T-helper 2 cell (primary cell): ENCODE measurements at places on chromosomes 16 and 17.
A peak's percentile ranks its signal among the peaks of the same experiment; 100 is the strongest.

DNA sequence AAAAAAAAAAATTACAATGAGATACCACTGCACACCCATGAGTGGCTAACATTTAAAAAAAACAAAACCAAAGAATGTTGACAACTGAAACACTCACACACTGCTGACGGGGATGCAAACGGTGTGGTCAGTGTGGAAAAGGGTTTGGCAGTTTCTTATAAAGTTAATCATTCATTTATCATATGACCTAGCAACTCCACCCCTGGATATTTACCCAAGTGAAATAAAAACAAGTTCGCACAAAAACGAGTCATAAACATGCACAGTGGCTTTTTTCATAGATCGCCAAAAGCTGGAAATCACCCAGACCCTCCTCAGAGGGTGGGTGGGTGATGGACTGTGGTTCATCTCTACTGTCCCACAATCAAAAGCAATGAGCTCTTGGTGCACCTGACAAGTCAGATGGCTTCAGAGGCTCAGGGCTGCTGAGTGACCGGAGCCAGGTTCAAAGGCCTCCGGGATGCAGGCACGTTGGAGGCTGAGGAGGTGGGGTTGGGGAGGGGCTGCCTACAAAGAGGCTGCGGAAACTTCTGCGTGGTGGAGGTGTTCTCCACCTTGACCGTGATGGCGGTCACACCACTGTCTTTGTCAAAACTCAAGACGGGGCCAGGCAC lies 14.2 kb downstream of the RAB40B start:
- DNase-seq: no peak

DNA sequence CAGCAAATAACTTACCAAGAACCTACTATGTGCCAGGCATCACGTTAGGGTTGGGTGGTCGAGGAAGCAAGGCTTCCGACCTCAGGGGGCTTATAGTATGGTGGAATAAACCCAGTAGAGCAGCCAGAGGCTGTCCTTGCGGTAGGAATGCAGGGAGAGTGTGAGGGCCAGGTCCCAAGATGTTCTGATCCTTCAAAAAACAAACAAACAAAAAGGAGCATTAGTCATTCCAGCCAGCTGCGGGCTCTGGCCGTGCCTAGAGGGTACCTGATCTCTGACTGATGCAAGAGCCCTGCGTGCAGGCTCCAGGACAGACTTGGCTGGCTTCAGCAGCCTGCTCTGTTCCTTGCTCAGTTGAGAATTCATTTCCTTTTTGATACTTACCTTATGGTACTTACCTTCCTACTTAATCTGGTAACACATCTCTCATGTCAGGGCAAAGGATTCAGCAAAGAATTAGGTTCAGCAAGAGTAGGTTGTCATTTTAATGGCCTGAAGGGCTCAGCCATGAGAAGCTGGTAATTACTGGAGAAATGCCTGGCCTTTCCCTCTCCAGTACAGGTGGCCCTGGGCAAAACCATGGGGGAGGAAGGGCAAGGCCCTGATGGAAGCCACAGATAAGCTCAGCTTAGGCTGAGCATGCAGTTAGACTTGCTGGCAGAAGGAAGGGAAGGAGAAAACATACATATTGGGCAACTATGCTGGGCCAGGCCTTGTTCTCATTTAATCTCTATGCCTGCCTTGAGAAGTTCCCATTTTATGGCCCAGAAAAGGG lies 18.4 kb downstream of the CYB5D2 start:
- peak; percentile 52 for DNase-seq

DNA sequence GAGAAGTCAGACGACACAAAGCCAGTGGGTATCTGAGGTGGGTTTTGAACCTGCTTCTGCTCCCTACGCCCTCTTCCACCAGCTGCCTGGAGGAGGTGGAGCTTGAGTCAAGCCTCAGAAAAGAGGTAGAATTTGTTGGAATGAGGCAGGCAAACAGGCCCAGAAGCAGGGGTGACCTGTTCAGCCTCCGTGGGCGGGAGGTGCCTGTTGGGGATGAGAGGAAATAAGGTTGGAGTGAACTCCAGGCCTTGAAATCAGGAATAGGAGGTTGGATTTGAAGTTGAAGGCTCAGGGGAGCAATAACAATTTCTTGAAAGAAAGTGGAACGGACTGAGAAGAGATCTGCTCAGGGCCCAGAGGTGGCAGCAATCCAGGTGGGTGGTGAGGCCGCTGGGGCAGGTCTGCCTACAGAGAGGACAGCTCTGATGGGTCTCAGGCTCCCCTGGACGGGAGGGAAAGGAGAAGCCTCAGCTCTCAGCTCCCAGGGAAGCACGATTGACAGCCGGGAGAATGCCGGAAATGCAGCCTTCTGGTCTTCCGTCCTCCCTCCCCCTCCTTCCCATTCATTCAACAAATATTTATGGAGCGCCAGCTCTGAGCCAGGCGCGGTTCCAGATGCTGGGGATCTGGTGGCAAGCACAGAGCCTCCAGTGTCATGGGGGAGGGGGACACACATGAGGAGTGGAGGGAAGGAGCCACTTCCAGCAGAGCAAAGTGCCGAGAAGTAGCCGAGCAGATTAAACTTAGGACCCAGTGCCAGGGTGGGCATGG lies 61.9 kb upstream of the CIBAR2 start:
- no peak for DNase-seq

DNA sequence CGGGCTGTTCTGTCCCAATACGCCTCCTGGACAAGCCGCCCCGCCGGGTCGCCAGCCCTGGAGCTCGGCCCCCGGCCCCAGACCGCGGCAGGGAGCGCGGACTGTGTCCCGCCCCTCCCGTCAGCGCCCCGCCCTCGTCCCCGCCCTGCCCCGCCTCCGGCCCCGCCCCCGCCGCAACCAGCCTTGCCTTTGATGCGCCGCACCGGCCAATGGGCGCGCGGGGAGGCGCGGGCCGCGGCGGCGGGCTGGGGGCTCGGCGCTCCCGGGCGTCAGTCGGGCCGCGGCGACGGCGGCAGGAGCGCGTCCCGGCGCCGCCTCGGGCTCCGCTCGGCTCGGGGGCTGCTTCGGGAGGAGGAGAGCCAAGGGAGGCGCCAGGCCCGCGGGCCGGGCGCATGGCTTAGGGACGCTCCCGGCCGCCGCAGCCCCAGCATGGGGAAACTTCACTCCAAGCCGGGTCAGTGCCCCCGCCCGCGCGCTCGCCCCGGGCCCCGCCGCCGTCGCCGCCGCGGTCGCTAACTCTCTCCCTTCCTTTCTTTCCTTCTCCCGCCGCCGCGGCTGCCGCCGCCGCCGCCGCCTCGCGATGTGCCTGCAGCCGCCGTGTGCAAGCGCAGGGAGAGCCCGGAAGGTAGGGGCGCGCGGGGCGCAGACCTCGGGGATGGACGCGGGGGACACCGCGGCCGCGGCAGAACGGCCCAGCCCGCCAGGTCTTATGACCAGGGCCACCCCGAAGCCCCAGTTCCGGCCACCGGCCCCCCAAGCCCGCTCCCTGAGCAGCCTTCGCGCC lies at the start of gene NKD1:
Gene NKD1, plus strand, starts transcription at position 272 of the 784 bp plus-strand sequence. Its CDS starts 158 bp downstream, at position 430.
- peak; percentile 60 for DNase-seq

DNA sequence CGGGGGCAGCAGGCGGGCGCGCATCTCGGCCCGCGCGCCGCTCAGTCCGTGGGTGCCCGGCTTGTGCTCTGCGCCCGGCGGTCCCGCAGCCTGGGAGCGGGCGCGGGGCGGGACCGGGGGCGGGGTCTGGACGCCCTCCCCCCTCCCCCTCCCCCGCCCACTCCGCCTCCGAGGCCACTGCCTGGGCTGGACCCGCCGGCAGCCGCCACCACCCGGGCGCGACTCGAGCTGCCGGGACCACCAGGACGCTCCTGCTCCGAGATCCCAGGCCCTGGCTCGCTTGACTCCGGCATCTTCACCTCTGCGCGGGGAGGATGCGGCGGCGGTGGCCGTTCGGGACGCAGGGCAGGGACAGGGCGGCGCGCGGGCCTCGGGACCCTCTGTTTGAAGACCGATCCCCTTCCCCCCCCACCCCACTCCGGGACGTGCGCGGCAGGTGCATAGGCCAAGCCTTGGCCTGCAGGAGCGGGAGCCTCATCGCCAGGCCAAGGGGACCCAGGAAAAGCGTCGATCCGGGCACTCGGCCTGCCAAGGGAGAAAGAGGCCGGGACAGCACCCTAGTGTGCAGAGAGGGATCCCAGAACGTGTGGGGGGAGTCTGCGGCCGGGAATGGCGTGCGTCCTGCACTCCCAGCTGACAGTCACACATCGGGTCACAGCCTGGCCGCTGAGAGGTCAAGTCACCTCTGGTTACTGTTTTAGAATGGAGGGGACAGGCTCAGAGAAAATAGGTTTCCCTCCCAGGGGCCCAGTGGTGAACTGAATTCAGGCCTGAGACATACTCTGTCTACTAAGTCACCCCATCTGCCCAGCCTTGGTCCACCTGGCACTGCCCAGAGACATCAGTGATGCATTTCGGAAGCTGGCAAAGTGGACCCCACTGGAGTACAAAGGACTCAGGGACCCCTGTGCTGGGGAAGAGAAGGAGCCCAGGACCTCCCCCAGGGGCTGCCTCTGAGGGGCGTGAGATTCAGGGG lies at the start of gene HS3ST6:
Gene HS3ST6, minus strand, starts transcription at position 65 of the 976 bp plus-strand sequence. CDS start 92 bp downstream, outside the sequence.
- no peak for DNase-seq

DNA sequence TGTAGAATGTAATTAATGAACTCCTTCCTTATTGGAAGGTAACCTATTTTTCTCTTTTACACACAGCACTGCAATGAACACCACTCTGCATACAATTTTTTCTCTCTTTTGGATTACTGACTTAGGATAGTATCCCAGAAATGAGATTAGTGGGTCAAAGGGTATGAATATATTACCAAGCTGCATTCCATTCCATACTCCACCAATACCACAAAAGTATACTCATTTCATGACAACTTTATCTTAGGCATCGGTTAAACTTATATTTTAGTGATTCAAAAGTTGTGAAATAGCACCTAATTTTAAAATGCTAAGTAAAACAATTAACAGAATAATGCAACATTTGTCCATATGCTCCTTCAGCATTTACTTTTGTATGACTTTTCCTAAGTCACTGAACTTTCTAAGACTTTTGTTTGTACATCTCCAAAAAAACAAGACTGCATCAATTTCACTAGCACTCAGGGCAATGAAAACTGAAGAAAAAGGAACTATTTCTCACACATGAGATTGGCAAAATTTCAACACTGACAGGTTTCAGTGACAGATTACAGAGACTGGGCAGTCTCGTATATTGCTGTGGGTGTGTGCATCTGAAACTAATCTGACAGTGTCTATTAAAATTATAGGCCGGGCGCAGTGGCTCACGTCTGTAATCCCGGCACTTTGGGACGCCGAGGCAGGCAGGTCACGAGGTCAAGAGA lies 32.1 kb downstream of the HELZ start:
- DNase-seq: no peak

GRCh38 chr17:76599694-76600460 lies 14.2 kb upstream of the ST6GALNAC2 start:
- DNase-seq: no peak

DNA sequence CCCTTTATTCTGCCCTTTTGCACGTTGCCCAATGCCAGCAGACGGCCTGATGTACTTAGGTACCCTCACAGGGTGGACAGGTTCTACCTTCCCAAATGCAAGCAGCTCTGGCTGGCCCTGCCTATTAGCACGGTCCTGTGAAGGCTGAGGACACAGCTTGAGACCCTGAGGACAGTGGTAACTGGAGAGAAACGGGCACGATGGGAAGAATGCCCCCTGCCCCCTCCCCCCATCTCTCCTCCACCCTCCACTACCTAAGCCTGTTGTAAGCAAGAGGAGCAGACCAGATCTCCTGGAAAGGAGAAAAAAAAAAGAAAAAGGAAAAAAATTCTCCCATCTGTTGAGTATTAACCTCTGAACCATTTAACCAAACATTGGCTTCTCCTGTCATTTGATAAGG lies 34.1 kb downstream of the MEOX1 start:
- DNase-seq: no peak

DNA sequence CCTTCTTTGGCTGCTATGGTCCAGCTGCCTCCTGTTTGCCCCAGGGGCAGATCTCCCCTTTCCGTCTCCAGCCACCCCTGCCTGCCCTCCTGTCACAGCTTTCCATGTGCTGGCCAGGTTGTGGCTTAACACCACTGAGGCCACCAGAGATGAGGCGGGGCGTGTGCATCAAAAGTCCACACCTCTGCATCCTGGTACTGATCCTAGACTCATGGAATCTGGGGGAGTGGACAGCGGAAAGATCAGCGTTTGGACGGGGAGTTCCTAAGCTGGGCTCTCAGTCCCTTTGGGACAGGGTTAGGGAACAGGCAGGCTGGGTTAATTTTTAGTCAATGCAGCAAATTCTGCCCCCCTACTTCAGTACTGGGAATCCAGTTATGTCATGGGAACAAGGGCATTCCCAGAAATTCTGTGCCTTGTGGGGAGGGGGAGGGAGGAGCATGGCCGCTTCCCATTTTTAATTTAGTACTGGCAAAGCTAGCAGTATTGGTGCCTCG lies 3.9 kb downstream of the IGFBP4 start:
- DNase-seq: no peak

- no peak for DNase-seq
These were observed 95.1 kb upstream of the ZFHX3 start for GRCh38 chr16:73143002-73143401.
